ENCODE measurements at places on chromosomes 7 and 10. TPM values are rescaled to one million over a fixed set of nuclear protein-coding genes. Genes with fewer than 3 reads are reported as not detected.

The NRF1 gene
- total RNA-seq, result 28.7 TPM

The SFTPA1 gene
- total RNA-seq, result not detected

- H3K36me3 ChIP-seq, result no peaks in the 10 kb centered on the region
- DNase-seq, result no peak
- no peak overlapping the region for H3K4me3 ChIP-seq
- no peaks in the 10 kb centered on the region for H3K27me3 ChIP-seq
- no peak overlapping the region for H3K27ac ChIP-seq
Observed at GRCh38 chr10:119231654-119232053, 24.3 kb downstream of the GRK5 start.

The ITIH5 gene
- total RNA-seq, result not detected

- H3K4me3 ChIP-seq, result no peak overlapping the region
- DNase-seq, result peak; percentile 69
- no peaks in the 10 kb centered on the region for H3K36me3 ChIP-seq
Observed at GRCh38 chr10:22986771-22987542, 59.1 kb downstream of the ARMC3 start.

DNA sequence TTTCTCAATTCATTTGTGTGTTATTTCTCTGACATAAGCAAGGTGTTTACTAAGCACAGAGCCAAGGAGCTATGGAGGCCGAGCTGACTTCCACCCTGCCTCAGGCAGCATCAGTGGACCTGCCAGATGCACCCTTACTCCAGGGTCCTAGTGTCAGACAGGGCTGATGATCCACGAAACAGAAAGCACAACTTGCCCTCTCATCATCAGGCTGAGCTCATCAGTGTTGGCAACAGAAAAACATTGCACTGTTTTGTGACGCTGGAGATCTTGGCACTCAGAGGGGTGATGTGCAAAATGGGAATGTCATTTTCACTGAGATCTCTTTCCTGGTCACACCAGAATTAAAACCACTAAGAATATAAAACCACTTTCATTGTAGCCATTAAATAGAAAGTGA is 201.8 kb downstream of the GLI3 start:
- no peaks in the 10 kb centered on the region for H3K27me3 ChIP-seq
- peaks cover 26% of the 10 kb centered on the region for H3K36me3 ChIP-seq
- DNase-seq, result no peak
- H3K27ac ChIP-seq, result no peak overlapping the region
- H3K4me1 ChIP-seq, result no peaks in the 10 kb centered on the region

DNA sequence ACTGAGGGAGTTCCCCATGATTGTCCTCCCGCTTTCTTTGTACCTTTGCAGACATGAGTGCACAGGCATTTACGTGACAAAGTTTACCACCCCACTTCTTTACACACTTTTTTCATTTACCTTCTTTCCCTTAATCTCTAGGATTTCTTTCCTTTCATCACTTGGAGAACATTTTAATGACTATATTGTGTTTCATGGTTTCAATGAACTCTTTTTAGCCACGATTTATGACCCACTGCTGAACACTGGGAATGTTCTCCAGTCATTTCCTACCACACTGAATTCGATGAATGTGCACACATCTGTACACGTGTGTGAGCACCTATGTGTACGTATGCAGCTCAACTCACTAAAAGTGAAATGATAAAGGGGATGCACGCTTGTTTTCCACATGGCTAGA is 371.7 kb upstream of the IGFBP3 start:
- H3K27me3 ChIP-seq, result no peaks in the 10 kb centered on the region
- no peaks in the 10 kb centered on the region for H3K4me1 ChIP-seq
- no peak overlapping the region for H3K27ac ChIP-seq
- no peak for DNase-seq
- no peak overlapping the region for H3K4me3 ChIP-seq

GRCh38 chr10:64505501-64505900 is 984.3 kb downstream of the REEP3 start:
- no peak overlapping the region for H3K4me3 ChIP-seq
- no peak for DNase-seq
- no peaks in the 10 kb centered on the region for H3K4me1 ChIP-seq
- no peaks in the 10 kb centered on the region for H3K27me3 ChIP-seq

The TAS2R5 gene
- 0.43 TPM for total RNA-seq

The PNLIPRP3 gene
- not detected for total RNA-seq

- no peaks in the 10 kb centered on the region for H3K27me3 ChIP-seq
- H3K36me3 ChIP-seq, result no peaks in the 10 kb centered on the region
- no peak overlapping the region for H3K4me3 ChIP-seq
- H3K27ac ChIP-seq, result no peak overlapping the region
- H3K4me1 ChIP-seq, result no peaks in the 10 kb centered on the region
- DNase-seq, result no peak
Observed at GRCh38 chr10:60453036-60453435, 63.4 kb upstream of the ANK3 start.

The ABCB8 gene
- total RNA-seq, result 57.6 TPM

The WDFY4 gene
- not detected for total RNA-seq

GRCh38 chr10:31804352-31804810 is 124.2 kb downstream of the ARHGAP12 start:
- peaks cover 17% of the 10 kb centered on the region for H3K36me3 ChIP-seq
- no peak overlapping the region for H3K27ac ChIP-seq
- DNase-seq, result no peak
- H3K4me3 ChIP-seq, result no peak overlapping the region

The ADIRF gene
- not detected for total RNA-seq

GRCh38 chr7:26482927-26483326 is 191.3 kb downstream of the SNX10 start:
- peaks cover 30% of the 10 kb centered on the region for H3K27me3 ChIP-seq

GRCh38 chr7:26328498-26329390 is 37.1 kb downstream of the SNX10 start:
- H3K4me3 ChIP-seq, result no peak overlapping the region
- no peak for DNase-seq
- H3K4me1 ChIP-seq, result no peaks in the 10 kb centered on the region
- H3K27ac ChIP-seq, result no peak overlapping the region
- no peaks in the 10 kb centered on the region for H3K27me3 ChIP-seq
- H3K36me3 ChIP-seq, result no peaks in the 10 kb centered on the region

The CRHR2 gene
- not detected for total RNA-seq

DNA sequence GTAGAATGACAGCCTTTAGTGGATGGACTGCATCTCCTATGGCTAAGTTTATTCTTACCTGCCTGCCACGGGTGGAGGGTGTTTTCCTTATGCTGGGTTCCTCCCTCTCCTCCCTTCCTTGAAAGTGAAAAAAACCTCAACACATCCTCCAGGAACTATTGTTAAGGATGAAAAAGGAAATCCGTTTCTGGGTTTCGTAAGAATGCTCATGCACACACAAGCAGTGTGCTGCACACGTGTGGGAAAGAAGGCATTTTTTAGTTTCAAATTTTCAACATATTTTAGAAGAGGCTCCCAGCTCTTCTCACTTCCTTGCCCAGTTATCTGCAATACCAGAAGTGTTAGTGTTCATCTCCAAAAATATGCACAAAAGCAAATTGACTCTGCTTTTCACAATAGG is 90.6 kb downstream of the FAM171A1 start:
- H3K27ac ChIP-seq, result no peak overlapping the region
- no peaks in the 10 kb centered on the region for H3K27me3 ChIP-seq
- no peak for DNase-seq

DNA sequence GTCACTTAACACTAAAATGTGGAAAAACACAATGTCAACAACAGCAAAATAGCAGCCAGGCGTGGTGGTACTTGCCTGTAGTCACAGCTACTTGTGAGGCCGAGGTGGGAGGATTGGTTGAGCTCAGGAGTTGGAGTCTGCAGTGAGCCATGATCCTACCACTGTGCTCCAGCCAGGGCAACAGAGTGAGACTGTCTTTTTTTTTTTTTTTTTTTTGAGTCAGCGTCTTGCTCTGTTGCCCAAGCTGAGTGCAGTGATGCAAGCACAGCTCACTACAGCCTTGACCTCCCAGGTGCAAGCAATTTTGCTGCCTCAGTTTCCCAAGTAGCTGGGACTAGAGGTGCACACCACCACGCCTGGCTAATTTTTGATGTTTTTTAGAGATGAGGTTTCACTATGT is 6.1 kb downstream of the KCTD7 start:
- H3K27me3 ChIP-seq, result no peaks in the 10 kb centered on the region
- H3K36me3 ChIP-seq, result peaks cover 13% of the 10 kb centered on the region
- no peak for DNase-seq
- H3K4me3 ChIP-seq, result no peak overlapping the region

- peaks cover 16% of the 10 kb centered on the region for H3K4me1 ChIP-seq
- H3K27ac ChIP-seq, result no peak overlapping the region
- H3K36me3 ChIP-seq, result no peaks in the 10 kb centered on the region
- DNase-seq, result peak; percentile 40
Observed at GRCh38 chr7:80918399-80918798, 452 bp downstream of the SEMA3C start.
